Naive thymus-derived CD4-positive, alpha-beta T cell (primary cell): ENCODE measurements at places on chromosomes 7 and 10. TPM values are rescaled to one million over a fixed set of nuclear protein-coding genes. Genes with fewer than 3 reads are reported as not detected.

The HMX3 gene
- not detected for total RNA-seq

- DNase-seq: no peak
Observed at GRCh38 chr10:58956926-58957325, 219.5 kb upstream of the PHYHIPL start.

DNA sequence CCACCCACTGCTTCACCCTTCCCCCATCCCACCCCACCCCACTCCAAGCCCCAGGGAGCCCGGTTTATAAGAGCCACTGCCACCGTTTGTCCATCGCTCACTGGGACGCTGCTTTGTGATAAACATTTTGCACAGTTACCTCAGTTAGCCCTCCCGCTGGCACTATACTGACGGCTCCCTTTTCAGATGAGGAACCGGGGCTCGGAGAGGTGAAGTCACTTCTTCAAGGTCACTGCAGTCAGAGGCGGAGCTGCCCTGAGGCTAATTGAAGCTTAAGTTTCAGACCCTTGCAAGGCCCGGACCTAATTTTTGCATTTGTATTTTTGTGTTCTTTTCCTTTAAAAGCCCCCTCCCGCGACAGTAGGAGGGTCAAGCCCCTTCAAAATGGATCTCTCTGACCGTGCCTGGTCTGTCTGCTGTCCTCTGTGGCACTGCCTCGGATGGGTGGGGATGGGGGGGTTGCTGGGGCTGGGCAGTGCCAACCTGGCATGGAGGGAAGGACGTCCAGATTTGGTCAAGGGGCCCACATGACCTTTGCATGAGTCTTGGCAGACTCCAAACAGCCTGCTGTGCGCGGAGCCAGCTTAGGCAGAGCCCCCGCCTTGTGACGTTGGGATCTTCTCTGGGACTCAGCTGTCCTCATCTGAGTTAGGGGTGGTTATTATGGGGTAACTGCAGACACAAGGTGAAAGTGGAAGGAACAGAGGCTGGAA is 17.7 kb upstream of the NODAL start:
- no peak for DNase-seq

The EGR2 gene
- total RNA-seq: 2.7 TPM

- DNase-seq: no peak
Observed at GRCh38 chr7:100486753-100487446, 3.2 kb downstream of the NYAP1 start.

The SEMA3A gene
- 2.6 TPM for total RNA-seq

DNA sequence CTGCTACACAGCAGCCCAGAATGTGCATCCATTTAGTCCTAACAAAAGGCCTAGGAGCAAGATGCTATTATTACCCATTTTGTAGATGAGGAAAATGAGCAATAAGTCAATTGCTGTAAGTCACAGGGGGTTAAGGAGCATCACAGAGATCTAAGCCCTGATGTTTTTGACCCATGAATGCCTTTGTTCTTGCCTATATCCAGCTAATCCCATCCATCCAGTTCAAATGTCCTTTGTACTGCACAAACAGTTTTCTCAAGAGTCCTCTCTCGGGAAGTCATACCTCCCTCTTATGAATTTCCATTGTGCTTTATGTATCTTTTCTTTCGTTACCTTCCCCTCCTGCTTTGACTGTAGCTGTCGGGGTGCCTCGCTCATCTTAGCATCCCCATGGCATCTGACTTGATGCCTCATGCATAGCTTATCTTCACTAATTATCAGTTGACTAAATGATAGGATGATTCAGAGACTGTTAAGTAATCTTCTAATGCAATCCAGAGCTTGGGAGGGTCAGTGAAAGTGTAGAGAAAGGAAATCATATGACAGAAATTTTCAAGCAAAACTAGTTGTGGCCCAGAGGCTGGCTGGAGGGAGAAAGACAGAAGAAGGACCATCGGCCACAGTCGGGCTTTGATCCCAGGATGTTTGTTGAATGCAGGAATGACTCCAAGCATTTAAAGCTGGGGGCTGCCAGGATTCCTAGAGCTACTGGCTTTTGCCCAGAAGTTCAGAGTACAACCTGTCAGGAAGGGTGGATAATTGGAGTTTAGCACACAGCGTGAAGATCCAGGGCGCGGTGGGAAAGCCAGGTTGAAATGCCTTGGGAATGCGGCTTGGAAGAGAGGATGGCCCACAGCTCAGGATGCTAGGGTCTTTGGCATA is 23.5 kb downstream of the BLVRA start:
- no peak for DNase-seq

DNA sequence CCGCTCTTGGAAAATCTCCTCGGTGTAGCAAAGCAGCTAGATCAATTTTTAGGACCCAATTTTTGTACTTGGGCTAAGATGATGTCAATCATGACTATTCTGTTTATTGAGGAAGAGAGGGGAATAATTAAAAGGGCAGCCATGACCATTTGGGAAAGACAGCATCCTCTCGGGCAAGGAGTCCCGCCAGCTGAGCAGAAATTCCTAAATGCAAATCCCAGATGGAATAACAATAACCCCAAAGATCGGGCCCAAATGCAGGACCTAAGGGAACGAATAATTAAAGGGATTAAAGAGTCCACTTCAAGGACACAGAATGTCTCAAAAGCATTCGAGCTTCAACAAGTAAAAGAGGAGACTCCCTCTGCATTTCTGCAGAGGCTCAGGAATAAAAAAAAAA is 18.7 kb downstream of the COL17A1 start:
- no peak for DNase-seq

DNA sequence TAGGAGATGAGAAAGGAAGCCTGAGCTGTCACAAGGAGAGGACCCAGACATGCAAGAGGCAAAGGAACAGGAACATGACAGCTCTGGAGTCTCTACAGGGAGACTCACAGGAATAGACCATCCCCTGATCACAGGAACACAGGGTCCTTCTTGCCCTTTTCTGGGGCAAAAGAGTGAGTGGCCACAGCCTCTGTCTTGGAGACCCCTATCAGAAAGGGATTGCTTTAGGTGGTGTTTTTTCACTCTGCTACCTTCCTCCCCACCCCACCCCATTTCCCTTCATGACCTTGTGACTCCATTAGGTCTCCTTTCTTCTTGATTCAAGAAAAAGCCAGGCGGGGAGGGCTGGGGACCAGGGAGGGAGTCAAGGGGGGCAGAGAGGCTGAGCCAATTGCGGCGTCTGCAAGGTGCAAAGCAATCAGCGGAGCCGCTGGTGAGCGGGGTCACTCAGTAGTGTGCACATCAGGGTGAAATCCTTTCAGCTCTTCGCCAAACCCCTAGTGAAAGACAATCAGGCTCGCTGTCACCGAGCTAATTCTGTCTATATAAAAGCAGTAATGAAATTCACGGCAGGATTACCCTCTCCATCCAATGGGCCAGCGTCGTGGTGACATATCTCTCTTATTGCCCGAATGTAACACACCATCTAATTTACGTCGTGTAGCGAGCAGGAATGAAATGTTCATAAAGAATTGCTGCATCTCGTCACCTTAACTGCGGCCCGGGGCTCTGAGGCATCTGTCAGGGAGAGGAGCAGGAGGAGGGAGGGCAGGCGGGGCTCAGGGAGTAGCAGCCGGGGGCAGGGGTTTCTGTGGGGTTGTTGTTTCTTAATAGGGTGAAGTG is 31.5 kb upstream of the BTRC start:
- no peak for DNase-seq

GRCh38 chr7:110688908-110689307 is 402.0 kb upstream of the LRRN3 start:
- no peak for DNase-seq

The POLR3A gene
- total RNA-seq: 20.5 TPM

GRCh38 chr7:67462781-67463191 is 466.2 kb downstream of the TYW1 start:
- DNase-seq: no peak
